Stimulated activated CD4-positive, alpha-beta T cell treated with anti-CD3 and anti-CD28 coated beads, Interleukin-2, amount 100 ng/mL, for 24 hours (primary cell): ENCODE measurements at places on chromosomes 5 and 9.

GRCh38 chr5:64625678-64626077 lies 64.6 kb upstream of the SHISAL2B start:
- DNase-seq = no peak

GRCh38 chr9:89426384-89426961 lies 71.4 kb downstream of the SEMA4D start:
- no peak for DNase-seq

DNA sequence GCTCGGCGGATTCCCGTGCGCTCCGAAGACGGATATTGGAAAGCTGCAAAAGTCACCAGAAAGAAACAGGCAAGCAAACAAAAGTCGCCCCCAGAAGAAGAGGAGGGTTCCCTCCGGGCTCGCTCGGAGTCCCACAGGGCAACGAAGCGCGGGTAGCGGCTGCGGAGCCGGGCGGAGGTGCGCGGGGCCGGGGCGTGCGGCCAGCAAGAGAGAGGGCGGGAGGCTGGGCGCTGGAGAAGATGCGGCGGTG lies at the start of gene FBN2:
FBN2 (minus strand) TSS at position 246 of the 250 bp plus-strand sequence. CDS start 642 bp downstream, outside the sequence.
- no peak for DNase-seq

GRCh38 chr5:57174890-57175510 lies 1.1 kb downstream of the GPBP1 start:
- no peak for DNase-seq

DNA sequence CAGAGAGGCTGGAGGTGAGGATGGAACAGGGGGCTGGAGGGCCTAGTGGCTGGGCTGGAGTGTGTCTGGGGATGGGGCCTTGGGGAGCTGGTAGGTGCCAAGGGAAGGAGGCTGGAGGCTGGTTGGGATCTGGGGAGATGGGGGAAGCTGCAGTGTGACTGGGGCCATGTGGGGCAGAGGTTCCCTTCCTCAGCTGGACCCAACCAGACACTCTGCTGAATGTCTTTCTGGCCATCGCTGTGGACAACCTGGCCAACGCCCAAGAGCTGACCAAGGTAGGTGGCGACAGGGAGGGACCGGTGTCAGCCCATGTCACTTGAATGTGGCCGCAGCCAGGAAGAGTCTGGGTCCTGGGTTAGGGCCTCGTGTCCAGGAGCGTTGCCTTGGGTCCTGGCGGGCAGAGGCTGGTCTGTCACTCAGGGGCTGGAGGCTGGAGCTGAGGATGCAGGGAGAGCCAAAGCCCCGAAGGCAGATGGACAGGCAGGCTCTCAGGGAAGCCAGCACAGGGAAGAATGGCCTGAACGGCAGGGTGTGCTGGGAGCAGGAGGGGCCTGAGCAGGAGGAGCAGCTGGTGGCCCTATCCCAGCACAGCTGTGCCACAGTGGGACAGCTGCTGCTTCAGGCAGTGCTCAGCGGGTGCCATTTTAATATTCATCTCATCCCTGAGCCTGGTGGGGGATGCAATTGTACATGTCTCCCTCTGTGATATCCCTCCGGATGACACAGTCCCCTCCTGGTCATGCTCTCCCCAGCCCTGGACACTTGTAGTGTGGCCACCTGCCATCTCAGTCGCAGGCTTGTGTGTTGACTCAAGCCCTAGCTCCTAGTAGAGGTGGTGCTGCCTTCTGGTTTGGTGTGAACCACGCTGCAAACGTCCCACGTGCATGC lies 132.5 kb downstream of the CACNA1B start:
- no peak for DNase-seq

- DNase-seq = no peak
These were observed 22.2 kb upstream of the SLC9A3 start for GRCh38 chr5:546376-546908.

DNA sequence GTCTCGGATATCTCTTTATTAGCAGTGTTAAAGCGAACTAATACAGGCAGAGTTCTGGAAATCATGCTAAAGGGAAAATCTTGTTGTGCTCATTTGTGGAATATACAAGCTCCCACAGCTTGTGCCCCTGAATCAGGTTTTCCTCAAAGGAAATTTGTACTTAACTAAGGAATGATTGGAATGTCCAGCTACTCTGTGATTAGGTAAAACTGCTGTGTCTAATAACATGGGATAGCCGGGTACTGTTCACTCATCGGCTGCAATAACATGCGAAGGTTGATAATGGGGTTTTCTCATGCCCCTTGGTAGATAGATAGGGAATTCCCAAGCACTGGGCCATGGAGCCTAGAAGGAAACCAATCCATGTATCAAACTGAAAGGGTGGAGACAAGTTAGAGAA lies 306.7 kb downstream of the NR2F1-AS1 start:
- DNase-seq = no peak

GRCh38 chr9:87887661-87888480 lies 5.2 kb downstream of the SPATA31E1 start:
- DNase-seq = no peak

- no peak for DNase-seq
These were observed at the start of gene FREM1 for GRCh38 chr9:14909961-14910805. Gene FREM1, minus strand, starts transcription at chr9:14910428. Its CDS starts 41,451 bp downstream, at chr9:14868977.

GRCh38 chr5:171840711-171841522 lies 55.3 kb downstream of the SMIM23 start:
- no peak for DNase-seq

DNA sequence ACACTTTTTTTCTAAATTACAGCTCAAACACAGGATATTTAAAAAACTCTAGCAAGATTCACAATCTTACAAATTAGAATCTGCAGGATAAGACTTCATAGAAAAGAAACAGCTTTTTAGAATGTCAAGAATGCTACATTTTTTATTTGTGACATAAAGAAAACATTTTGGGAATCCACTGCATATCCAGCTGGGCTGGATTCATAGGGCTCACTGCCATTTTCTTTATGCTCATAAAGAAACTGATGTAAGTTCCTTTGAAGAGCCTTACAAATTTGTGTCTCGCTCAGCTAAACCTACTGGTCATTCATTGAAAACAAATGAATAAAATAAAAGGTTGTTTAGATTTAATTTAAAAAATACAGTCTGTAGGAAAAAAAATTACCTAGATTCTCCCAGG lies 332.3 kb downstream of the TRPM3 start:
- no peak for DNase-seq

DNA sequence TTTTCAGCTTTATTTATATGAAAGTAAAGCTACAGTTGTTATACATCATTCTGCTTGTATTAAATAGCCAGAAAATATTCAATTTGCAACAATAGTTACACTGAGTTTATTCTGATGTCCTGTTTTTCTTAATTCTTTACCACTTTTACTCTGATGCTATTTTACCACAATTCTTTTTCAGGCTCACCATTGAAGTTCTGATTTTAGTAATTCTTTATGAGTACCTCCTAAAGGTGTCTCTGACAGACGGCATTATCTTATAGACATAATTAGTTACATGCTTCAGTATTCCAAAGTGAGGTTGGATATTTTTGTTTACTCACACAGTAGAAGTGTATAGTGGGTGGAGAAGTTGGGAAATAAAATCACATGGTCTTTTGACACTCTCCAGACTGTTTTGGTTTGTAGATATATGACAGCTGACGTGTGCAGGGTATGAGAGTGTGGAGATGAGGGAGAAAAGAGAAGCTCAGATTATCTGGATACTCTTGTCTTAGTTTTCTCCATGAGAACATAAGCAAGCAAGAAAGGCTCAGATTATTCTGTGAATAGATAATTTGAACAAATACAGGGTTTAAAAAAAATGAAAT lies 97.4 kb downstream of the FBXO4 start:
- no peak for DNase-seq

GRCh38 chr5:178338126-178338749 lies 105.6 kb upstream of the PHYKPL start:
- no peak for DNase-seq

DNA sequence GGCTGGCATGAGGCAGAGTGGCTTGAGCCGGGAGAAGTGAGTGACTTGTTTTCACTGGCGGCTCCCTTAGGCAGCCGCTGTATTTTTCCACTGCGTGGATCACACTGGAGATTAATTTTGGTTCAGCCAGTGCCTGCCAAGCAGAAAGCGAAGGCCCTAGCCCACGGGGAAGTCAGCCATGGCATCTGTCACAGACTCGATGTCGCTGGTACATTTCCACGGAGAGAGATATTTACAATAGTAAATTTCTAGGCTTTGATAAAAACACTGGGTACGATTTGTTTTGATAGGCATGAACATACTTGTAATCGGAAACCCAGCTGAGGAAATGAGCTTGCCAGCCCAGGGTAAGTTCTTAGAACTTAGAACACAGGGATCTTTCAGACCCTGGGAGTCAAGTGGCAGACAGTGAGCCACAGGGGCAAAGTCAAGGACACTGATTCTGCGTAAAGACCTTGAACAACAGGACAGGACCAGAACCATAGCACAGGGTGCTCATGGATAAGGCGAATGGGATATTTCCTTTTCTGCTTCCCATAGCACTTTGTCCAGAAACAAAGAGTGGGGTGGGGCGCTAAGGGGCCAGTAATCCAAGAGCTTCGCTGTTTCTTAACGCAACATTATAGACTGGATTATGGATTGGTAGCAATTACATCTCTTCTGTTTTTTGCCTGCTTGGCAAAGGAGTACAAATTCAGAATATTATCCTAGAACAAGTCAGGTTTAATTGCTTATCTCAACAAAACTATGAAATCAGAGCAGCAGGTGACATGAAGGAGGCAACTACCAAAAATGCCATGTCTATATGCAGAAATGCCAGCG lies 4.5 kb downstream of the DUSP1 start:
- no peak for DNase-seq

GRCh38 chr5:177303121-177303924 lies at the start of the genes PRELID1 and RAB24:
Gene PRELID1, plus strand, starts transcription at chr5:177303799. Its CDS starts 187 bp downstream, at chr5:177303986.
Gene RAB24, minus strand, starts transcription at chr5:177303719. Its CDS starts 431 bp downstream, at chr5:177303288.
- DNase-seq = peak; percentile 93

GRCh38 chr5:103294906-103295305 lies 36.3 kb downstream of the MACIR start:
- no peak for DNase-seq

DNA sequence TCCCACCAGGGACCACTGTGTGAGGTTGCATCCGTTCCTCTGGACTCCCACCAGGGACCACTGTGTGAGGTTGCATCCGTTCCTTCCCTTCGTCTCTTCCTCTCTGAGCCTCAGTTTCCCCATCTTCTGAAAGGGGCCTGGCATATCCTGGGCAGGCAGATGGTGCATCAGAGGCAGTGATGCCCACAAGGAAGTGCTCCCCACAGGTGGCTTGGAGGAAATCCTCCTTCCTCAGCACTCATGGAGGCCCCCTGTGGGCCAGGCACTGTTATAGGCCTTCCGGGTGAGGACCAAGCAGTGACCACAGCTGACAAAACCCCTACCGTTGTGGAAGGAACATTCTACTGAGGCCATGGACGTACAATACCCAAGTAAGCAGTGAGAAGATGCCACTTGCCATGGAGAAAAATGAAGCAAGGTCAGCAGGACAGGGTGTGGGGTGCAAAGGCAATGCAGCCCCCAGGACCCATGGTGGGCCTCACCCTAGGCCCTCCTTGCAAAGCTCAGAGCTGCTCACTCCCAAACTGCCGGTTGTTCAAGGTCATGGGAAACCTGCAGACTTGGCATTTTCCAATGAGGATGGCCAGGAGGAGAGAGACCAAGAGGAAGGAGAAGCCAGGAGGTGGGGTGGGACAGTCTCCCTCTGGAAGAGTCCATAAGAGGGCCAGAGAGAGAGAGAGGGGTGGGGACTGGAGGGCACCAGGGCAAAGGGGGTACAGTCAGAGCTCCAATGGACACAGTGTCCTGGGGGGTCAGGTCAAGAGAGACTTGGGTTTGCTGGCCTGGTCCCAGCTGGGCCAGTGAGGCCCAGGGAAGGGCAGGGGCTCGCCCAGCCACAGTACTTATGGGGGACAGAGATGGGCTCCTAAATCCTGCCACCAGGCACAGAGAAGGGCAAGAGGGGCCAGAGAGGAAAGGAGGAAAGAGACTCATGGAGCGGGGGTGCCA lies 51.1 kb downstream of the C9orf50 start:
- DNase-seq = no peak

DNA sequence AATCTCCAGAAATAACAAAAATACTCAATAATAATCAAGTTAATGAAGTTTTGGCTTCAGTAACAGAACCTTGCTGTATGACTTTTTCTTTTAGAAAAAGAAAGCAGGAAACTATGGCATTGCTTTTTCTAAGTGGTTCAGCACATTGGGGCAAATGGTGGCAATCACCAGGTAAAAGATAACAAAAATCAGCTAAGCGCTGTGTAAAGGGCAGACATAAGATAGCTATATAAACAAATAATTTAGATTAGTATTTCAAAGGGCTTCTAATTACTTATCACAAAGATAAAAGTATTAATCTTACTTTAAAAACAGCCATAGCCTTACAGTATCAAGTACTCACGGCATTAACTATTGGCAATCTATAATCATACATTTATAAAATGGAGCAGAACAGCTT lies 10.0 kb downstream of the TMEM161B start:
- no peak for DNase-seq

GRCh38 chr5:15441433-15442192 lies 58.4 kb upstream of the FBXL7 start:
- no peak for DNase-seq

GRCh38 chr9:104836767-104837166 lies 72.8 kb downstream of the NIPSNAP3B start:
- no peak for DNase-seq

- DNase-seq = no peak
These were observed 157.5 kb upstream of the MAP1B start for GRCh38 chr5:71949772-71950171.

- no peak for DNase-seq
These were observed 184.0 kb downstream of the TTLL11 start for GRCh38 chr9:121909111-121909510.

GRCh38 chr5:141510850-141511601 lies 22.1 kb downstream of the PCDHGC5 start:
- DNase-seq = no peak

- DNase-seq = no peak
These were observed 341.5 kb downstream of the TMEM38B start for GRCh38 chr9:106035806-106036205.

DNA sequence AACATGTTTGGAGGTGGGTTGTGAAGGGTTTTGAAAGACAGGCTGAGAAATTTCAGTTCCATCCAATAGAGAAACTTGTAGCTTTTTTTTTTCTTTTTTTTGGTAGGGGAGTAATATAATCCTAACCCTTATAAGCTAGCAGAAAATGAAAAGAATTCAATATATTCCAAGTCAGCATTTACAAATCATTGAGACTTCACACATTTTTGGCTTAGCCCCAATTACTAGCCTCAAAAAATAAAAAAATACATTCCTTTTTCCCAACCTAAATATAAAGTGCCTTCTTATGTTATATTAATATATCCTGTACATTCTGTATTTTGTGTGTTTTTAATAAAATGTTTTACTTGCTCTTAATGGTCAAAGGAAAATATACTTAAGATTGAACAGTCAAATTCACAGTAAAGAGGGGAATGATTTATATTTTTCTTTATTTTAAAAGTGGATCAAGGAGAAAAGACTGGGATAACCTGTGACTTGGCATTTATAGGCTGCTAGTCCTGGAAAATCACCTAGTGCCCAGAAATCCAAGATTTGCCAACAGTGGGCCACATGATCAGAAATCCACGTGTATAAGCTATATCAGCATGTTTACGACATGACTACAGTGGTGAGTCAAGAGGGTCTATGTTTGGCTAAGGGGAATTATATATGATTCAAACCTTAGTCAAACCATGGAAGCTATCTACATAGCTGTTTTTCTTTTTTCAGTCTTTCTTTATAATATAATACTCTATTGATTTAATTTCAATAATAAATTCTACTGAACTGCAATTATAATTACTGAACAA lies 14.5 kb downstream of the HACD4 start:
- no peak for DNase-seq

GRCh38 chr5:91359962-91360609 lies 23.0 kb downstream of the ARRDC3 start:
- no peak for DNase-seq

- no peak for DNase-seq
These were observed at the start of gene PLEKHG4B for GRCh38 chr5:91556-92263. Gene PLEKHG4B, plus strand, starts transcription at chr5:92168. Its CDS starts 64 bp downstream, at chr5:92232.

GRCh38 chr5:6492934-6493333 lies 44.3 kb downstream of the UBE2QL1 start:
- no peak for DNase-seq

- DNase-seq = no peak
These were observed 30.0 kb downstream of the POLR1E start for GRCh38 chr9:37515620-37516258.
